ENCODE measurements at places on chromosomes 4 and X.

DNA sequence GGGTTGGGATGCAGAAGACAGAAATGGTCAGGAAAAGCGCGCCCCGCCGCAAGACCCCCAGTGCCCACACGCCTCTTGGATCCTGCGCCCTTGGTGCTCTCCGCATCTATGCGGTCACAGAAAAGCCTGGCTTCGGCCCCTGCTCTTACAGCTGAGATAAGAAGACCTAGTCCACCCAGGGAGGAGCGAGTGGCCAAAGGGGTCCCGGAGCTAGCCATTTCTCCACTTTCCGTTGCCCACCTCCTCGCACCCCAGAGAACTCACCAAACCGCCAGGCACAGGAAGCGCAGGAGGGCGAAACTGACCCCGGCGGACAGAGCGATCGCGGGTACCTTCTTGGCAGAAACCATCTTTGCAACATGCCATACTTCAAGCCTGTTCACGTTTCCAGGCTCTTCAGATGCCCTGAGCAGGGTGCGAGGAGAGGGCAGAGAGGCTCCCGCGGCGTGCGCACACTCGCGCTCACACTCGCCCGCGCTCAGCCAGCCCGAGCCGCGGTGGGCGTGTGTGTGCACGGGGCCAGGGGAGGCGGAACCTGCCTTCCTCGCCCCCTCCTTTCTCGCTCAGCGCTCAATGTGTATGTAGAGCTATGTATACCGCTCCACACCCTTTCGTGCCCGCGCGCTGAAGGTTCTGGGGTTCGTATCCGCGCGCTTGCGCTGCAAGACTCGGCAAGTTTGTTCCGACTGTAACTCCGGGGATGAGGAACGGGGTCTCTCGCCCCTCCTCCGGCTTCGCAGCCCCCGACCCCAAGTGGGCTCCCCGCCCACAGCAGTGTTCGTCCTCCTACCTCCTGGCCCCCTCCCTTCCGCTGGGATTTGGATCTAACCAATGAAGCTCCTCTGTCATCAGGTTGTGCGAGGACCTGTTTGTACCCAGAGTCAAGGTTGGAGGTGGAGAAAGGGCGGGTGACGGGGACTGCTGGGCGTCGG, at the start of gene GABRA4:
Gene GABRA4, minus strand, starts transcription at position 507 of the 932 bp plus-strand sequence. Its CDS starts 157 bp downstream, at position 350.
- no peak for DNase-seq

DNA sequence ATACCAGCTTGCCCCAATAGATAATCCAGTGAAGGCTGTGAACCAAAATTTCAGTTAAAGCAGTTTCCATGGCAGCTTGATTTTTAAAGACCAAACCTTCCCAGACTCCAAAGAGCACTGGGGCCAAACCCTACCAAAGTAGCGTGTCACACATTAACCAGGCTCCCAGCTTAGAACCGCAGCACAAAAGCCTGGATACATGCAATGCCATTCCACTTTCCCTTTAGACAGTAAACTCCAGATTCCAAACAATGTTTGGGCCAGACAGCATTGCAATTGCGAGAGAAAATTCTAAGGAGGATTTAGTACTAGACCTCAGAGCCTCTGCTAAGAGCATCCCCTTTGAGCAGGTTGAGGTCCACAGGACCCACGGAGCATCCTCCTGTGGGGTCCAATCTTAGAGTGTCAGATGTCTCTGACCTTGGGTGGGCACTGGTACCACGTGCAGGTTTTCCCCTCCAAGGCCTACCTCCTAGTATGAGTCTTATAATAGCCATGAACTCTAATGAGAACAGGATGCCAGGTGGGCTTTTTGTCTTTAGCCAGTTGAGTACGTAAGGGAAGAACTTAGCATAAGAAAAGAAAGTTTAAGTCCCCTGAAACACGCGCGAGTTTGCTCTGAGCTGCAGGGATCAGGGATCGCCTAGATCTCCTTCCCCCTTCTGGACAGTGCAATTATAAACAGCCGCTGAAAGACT, 38.8 kb downstream of the MGARP start:
- no peak for DNase-seq

- DNase-seq, result no peak
These were observed 53.3 kb downstream of the RELL1 start for GRCh38 chr4:37632836-37633235.

DNA sequence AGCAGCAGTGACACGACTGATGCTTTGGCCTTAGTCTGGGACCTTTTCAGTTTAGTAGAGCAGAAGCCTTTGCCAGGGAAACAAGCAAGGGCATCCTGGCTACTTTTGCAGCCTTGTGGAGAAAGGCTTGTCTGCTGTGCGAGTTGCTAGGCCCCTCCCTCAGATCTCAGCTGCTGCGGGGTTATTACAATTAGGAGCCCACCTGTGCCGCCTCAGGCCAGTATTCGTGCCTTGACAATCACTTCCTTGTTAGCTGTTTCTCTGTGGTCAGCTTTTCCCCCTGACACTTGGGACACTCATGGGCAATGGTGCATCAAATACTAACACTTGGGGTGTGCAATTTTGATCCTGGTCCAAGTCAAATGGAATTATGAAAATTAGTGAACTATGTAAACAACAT, 67.9 kb downstream of the SH2D1A start:
- no peak for DNase-seq

- no peak for DNase-seq
These were observed 64.4 kb upstream of the VCX3A start for GRCh38 chrX:6599230-6599860.

- DNase-seq, result no peak
These were observed 56.1 kb downstream of the SLC10A7 start for GRCh38 chr4:146465628-146466027.

DNA sequence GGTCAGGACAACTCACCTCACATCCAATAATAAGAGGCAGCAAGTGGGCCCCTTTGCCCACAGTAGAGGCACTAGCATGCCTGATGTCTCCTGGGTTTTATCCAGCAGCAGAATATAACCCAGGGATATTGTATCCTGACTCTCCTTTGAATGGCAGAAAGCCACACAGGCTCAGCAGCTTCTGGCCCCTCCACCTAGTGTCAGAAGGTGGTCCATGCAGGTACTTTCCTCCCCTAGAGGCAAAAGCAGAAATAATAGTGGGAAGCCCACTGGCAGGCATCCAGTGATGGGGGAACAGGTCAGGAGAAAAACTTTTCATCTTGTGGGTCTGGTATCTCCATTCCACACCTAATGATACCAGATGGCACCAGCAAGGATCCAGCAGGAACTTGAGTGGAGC, 75.5 kb upstream of the IRS4 start:
- no peak for DNase-seq

DNA sequence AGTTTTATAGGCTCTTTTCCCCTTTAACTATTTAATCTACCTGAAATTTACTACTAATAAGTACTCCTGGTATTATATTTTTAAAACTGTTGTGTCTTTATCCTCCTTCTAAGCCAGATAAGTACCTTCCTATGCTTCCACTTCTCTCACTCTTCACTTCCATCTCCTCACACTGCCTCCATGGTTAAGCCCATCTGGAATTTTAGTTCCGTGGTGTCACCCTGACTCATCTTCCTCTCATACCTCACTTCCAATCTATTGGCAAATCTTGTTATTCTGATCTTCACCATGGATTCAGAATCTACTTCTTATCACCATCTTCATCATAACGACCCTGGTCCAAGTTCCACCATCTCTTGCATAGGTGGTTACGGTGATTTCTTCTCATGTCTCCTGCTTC, 32.7 kb upstream of the DAPP1 start:
- no peak for DNase-seq

- DNase-seq, result no peak
These were observed 61.8 kb downstream of the RHOH start for GRCh38 chr4:40258627-40259026.

DNA sequence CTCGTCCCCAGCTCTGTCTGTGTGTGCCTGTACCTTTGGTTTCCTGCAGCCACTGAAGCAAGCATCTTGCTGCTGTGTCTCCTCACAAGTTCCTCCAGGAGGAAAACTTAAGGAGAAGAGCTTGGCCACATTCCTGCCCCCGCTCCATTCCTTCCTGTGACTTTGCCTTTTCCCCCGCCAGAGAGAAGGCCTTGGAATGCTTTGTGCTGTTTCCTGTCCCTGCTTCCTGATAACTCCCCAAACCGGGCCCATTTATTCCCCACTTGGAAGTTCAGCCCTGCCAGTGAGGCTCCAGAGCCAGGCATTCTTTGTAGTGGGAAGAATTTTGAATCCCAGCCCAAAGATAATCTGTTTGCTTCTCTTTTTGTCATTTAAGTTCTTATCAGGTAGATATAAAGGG, 33.1 kb downstream of the SMIM10L2A start:
- no peak for DNase-seq

DNA sequence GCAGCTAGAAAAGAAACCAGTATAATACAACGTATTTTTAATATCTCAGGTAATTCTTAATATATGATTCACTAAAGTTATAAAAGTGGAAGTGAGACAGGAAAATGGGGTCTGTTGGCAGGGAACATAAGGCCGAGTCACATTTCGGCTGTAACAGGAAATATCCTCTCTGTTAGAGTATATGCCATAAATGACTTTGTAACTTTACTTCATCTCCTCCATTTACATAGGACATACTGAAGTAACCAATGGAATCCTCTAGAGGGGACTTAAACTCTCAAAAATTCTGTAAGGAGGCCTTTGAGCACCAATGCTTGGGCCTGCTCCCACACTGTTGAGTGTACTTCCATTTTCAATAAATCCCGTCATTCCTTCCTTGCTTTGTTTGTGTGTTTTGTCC, 71.3 kb downstream of the ANKRD17 start:
- DNase-seq, result no peak

DNA sequence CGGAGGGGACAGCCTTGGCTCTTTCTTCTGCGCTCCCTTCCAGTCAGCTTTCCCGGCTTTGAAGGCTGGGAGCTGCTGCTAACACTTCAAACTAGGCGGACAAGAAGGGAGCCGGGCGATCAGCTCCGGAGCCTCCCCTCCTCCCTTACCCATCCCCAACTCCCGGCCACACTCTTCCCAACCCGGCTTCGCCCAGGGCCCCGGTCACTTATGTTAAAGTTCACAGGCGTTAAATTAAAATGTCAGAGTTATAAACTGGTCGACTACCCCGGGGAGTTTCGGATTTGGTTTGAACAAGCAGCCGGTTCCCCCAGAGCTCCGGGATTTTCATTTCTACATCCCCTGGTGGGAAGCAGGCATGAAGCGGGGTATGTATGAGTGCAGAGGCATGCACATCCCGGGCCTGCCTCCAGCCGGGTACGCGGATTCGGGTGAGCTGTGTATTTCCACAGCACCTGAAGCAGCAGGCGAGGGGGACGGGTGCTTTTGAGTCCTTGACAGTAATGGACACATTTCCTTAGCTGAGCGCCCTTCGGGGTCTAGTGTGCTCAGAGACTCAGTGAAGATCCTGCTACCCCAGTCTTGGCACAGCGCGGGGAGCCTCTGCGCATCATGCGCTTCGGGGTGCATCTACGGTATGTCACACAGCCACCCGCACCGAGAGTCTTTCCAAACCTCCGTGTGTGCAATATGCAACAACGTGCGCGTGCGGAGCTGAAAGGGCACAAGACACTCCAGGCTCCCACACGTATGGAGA, 880 bp downstream of the UNC5C start:
- no peak for DNase-seq

DNA sequence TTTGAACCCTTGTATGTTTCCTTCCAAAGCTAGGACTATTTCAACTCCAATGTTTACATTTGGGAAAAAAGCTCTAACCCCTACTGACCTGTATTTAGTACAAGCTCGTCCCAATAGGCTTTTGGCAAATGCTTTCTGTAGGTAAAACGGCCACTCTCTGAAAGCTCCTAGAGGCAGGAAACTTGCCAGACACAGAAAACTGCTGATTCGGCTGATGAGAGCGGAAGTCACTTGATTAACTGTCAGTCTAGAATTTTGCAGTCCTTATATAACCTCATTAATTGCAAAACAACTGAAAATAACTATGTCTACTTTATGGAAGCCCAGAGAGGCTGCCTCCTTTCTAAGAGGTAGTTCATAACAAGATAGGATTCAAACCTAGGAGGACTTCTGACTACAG, 108.1 kb downstream of the TSPAN7 start:
- DNase-seq, result no peak

DNA sequence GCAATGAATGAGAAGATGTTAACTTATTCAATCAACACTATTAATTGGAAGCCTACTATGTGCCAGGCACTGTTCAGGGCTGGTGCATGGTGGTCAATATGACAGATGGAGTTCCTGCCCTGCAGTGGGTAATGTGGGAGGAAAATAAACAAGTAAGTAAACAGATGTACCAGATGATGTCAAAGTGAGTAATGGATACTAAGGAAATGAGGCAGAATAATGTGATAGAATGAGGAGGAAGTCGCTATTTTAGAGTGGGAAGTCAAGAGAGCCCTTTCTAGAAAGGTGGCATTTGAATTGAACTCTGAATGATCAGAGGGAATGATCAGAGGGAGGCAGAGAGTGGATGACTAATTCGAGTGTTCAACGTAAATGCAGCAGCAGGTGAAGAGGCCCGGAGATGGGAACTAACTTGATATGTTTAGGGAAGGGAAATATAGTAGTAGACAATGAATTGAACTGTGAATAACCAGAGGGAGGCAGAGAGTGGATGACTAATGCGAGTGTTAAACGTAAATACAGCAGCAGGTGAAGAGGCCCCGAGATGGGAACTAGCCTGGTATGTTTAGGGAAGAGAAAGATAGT, 48.3 kb downstream of the HMGB3 start:
- no peak for DNase-seq

DNA sequence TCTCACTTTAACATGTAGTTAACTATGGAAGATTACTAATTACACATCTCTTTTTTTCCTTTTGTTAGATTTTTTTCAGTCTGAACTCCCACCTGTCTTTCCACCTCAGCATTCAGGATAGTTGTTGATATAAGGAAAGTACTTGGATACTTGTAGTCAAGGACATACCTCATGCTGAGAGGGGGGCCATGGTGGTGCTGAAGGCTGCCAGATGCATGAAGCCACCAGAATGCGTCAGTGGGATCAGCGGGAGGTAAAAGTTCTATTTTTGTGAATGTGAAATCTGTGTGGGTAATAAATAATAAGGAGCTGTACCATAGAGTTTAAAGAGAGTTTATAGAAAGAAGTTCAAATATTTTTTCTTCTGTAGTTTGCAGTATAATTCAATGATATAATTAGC, 13.1 kb upstream of the NDST4 start:
- no peak for DNase-seq

DNA sequence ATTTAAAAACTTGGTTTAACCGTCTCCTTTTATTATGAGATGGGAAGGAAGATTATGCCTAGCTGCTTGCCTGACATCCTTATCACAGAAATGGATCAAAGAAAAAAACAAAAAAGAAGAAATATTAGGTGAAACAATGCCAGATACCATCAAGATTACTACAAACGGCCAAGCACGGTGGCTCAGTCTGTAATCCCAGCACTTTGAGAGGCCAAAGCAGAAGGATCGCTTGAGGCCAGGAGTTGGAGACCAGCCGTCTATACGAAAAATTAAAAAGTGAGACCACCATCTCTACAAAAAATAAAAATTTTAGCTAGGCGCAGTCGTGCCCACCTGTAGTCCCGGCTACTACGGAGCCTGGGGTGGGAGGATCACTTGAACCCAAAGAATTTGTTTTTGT, 2.3 kb downstream of the FRYL start:
- no peak for DNase-seq
